AML-193 (cell line): ENCODE measurements at places on chromosomes 12 and 14.

DNA sequence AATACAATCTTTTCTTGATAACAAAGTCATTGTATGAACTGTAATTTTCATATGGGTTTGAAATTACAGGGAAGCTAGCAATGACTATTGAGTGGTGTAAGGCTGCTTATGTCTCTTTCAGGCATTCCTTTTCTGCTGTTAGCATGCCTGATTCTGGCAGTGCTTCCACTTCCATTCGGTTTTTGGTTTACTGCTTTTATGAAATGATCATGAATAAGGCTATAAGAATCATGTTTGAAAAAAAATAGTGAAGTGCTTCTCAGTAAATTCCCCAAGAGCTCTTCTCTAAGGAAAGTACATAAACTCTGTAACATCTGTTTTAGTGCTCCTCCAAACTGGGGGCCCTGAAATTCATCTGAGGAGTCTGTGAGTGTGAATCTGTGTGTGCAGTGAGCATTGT is 434.0 kb upstream of the RGS6 start:
- no peak for DNase-seq

- DNase-seq = no peak
Observed at GRCh38 chr14:54702492-54702891, 135.6 kb downstream of the SAMD4A start.

GRCh38 chr14:81474148-81474492 is 59.5 kb downstream of the SEL1L start:
- no peak for DNase-seq

GRCh38 chr12:132075026-132075713 is 68.9 kb downstream of the DDX51 start:
- DNase-seq = no peak

DNA sequence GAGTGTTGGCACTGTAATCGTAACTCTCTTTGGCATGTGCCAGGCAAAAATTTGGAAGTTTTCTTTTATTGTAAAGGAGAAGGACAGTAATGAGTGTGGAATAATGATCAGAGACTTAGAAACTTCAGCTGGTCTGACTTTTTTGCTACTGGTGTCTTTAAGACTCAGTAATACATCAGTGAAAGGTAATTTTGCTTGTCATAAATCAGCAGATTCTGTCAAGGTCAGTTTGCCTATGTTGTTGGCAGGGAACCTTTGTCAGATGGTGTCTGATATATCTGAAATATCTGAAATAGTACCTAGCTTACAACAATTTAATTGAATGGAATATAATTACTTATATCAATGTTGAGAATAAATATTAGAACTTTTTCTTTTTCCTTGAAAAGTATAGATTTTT is 516.9 kb downstream of the LRFN5 start:
- no peak for DNase-seq

- DNase-seq = no peak
Observed at GRCh38 chr12:49939707-49940106, 10.8 kb upstream of the AQP2 start.

GRCh38 chr12:104411826-104412641 is 44.7 kb upstream of the CHST11 start:
- no peak for DNase-seq
